Stimulated activated CD4-positive, alpha-beta T cell treated with anti-CD3 and anti-CD28 coated beads, Interleukin-15, amount 100 ng/mL, for 1 hour (primary cell): ENCODE measurements at places on chromosomes 7 and 10.
A peak's percentile ranks its signal among the peaks of the same experiment; 100 is the strongest.

- no peak for DNase-seq
Measured at GRCh38 chr7:91618776-91619765, 261.4 kb downstream of the MTERF1 start.

DNA sequence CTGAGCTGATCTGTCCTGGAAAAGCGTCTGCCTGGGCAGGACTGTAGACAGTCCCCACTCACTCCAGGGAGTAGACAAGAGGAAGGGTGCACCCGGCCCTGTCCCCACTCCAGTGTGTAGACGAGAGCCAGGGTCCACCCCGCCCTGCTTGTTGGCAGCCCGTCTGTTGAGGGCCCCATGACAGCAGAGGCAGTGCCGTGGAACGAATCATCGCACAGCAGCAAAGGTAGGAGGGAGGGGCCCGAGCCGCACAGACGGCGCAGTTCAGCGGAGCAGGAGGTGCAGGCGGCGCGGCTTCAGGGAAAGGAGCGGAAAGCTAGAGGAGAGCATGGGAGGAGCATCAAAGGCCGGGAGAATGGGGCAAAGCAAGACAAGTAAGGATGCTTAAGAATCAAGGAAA lies 93.0 kb downstream of the DYNC2I1 start:
- no peak for DNase-seq

- no peak for DNase-seq
Measured at GRCh38 chr10:118403967-118404366, 61.8 kb upstream of the FAM204A start.

DNA sequence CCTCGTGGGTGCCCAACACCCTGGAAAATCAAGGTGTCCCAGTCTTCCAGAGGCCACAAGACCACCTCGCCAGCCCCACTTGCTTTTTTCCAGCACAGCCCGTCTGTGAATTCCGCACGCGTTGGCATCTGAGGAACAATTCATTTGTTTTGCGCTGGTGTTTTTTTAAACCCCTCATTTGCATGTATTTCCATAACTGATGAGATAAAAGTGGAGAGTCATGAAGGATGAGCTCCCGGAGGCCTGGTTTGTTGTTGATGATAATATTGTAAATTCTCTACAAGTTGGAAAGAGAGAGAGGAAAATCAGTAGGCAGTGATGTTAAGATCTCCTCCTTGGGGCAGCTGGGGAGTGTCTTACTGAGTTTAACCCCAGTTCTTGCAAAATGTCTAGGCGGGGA lies 34.6 kb downstream of the SLC29A3 start:
- DNase-seq, result no peak

- no peak for DNase-seq
Measured at GRCh38 chr7:130966246-130967009, 232.4 kb upstream of the KLF14 start.

DNA sequence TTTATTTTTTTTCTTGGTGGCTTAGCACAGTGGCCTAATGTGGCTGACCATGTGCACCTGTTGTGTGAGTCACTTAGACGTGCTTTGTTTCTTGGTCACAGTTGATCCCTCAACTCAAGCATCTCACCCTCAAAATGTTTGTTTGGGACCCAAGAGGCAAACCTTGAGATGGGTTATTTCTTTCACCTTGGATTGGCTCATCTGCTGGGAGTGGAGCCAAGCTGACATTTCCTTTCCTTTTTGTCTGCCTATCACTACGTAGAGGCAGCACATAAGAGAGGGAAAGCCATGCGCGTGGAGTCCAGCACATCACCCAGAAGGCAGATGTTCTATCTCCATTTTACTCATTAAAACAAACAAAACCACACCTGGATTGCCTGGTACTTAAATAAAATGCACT lies 6.4 kb upstream of the PRKCQ start:
- DNase-seq, result no peak

DNA sequence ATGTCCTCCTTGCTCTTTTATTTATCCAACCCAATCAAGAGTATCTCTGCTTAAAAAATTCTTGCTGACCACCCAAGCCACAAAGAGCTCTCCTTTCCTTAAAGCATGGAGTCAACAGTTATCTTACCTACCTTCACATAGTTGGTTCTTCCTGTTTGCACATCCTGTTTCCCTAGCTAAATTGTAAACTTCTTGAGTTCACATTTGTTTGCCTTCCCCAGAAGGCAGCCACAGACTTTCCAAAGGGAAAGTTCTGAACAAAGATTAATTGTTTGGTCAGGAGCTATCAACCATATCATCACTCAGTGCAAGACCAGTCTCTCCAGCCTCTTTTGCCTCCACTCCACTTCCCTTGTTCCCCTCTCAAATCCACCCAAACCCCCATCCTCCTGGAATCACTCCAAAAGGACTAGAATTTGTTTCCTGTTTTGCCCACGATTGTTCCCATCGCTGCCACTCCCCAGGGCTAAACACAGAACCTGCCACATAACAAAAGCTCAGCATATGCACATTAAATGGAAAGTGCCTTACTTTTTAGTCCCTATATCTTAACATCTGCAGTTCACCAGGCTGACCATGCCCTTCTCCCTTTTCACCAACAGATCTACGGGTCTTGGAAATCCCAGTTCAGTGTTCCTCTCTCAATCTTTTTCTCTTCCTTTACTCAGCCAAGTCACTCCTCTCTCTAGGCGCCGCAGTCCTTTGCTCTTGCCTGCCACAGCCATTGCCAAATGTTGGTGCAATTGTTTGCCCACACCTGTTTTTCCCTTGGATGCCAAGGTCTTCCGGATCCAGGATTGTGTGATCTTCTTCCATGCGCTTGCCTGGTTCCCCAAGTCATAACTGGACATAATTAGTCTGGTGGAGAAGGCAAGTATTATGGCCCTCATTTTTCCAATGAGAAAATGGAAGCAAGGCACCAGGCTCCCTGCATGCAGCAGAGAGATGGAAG lies 265.5 kb downstream of the KCNMA1 start:
- DNase-seq, result no peak

DNA sequence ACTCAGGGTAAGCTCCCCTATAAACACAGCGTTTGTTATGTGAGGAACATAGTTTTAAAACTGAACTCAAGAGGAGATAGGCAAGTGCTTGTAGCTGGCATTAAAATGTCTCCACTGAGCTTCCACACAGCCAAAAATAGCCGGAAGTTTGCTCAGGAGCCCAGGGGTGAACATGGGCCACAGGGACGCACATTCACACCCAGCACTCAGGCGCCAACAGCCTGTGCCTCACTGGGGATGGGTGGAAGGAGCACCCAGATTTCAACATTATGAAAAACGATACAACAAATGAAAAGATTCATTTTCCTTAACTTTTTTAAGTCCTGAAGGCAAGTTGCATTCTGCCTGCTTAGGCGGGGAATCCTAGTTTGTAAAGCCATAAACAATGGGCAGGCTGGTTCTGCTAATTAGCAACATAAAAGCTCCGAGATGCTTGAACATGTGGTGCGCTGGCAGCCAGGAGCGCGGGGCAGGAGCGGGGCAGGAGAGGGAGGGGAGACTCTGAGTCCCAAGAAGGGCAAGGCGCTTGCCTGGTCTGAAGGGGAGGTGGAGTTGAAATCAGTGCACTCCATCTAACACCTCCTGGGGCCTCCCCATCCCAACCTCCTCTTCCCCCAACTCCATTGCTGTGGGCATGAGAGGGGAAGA lies 235.9 kb downstream of the COBL start:
- DNase-seq, result no peak

DNA sequence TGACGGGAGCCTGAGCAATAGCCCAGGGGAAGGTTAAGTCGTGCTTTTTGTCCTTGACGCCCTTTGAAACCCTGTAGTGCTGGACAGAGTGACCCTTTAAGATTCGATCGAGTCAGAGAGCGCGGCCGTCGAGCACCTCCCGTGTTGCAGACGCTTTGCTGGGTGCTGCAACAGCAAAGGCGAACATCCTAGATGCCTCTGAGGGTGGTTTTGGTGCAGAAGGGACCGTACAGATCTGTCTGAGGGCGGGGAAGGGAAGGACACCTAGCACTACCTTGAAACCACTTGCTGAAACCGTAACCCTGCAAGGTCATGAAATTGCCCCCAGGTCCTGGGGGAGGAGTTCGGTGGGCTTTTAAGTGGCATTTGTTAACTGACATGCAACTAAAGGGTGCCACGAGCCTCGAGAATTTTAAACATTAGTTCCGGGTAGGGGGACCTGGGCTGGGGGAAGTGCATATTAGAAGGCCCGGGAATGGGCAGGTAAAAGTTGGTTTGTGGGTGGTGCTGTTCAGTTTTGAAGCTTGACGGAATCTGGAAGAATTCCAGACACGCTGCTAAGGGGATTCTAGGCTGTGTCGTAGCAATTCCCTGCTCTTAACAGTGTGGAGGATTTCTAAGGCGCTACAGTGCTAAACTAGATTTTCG lies 786 bp downstream of the ATP5F1C start:
- no peak for DNase-seq

- no peak for DNase-seq
Measured at GRCh38 chr10:78194050-78194449, 160.4 kb downstream of the RPS24 start.

- DNase-seq, result no peak
Measured at GRCh38 chr7:52917982-52918578, 117.4 kb upstream of the POM121L12 start.

DNA sequence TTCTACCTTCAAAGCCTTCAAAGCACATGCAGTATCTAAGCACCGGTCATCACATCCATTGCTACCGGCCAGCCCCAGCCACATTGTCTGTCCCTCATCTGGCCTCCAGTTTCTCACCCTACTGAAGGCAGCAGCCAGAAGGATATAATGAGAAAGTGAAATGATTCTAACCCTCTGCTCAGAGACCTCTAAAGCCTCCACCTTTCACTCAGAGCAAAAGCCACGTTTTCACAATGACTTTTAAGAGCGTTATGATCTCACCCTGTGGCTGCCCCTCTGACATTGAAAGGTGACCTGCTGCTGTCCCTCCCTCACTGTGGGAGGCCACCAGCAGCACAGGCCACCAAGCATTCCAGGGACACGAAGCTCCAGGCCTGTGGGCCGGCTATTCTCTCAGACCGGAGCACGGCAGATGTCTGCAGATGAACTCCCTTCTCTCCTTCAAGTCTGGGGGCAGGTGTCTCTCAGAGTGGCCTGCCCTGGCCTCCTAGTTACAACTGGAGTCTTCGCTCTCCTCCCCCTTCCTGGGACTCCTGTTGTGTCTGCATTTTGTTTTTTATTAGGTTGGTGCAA lies 94.9 kb upstream of the EEPD1 start:
- DNase-seq, result no peak

- no peak for DNase-seq
Measured at GRCh38 chr10:94282369-94282768, 80.4 kb downstream of the NOC3L start.

GRCh38 chr7:157862731-157863130 lies 525.9 kb downstream of the DNAJB6 start:
- no peak for DNase-seq

DNA sequence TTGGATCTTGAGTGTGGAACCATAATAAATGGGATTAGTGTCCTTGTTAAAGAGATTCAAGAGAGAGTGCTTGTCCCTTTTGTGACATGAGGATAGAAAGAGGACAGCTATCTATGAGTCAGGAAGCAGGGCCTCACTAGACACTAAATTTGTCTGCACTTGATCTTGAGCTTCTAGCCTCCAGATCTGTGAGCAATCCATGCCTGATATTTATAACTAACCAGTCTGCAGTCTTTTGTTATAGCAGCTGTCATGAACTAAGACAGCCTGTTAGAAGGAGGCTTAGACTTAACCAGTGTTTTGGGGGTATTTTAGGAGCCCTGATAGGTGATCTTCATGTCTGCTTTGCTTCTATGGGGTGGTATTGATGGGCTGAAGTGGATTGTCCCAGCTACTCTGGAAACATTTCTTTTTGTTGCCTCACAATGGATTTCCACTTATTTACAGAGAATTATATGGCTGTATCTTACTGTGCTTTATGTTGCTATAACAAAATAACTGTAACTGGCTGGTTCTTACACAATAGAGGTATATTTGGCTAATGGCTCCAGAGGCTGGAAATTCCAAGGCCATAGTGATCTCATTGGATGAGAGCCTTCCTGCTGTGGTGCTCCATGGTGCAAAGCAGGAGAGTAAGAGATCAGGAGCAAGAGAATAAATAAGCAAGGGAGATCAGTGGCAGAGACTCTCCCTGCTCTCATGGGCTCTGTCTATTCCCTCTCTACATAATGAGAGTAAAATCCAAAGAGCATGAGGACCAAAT lies 23.4 kb upstream of the AKR1C3 start:
- DNase-seq, result no peak

DNA sequence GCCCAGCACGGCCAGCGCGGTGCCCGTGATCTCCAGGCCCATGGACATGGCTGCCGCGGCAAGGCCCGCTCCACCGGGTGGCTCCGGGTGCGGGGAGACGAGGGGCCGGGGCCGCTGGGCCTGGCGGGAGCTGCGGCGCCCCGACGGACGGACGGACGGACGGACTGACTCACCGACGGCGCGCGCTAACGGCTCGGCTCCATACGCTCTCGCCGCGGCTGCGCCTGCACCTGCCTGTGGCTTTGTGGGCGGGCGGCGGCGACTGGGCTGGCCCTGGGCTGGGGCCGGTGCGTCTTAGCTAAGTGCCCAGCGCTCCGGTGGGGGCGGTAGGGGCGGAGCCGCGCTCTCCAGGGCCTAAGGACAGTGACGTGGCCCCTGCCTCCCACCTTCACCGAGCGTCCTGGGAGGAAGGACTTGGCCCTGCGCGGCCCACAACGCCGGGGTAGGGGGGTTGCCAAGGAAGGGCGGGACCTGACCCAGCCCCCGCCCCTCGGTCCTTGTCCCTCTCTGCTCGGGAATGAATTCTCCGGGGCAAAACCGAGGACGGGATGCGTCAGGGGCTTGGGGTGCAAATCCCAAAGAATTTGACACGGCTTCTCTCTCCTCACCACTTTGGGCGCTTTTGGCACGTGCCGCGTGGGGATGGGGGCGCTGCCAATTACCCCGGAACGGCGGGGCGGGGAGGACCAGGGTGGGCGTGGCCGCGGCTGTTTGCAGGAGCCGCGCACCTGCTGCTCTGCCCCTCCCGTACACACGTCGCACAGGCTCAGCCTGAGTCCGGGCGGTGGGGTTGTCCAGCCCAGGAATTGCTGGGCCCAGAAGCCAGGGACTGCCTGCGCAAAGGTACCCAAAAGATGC lies at the start of gene CLDN3:
TSS of gene CLDN3 (minus strand) at position 269 of the 858 bp plus-strand sequence. CDS start at position 48, 221 bp downstream.
- peak; percentile 4 for DNase-seq

- DNase-seq, result no peak
Measured at GRCh38 chr7:27198138-27198841, 1.6 kb downstream of the HOXA13 start.

- DNase-seq, result no peak
Measured at GRCh38 chr10:5284311-5285057, 80.3 kb upstream of the UCN3 start.

DNA sequence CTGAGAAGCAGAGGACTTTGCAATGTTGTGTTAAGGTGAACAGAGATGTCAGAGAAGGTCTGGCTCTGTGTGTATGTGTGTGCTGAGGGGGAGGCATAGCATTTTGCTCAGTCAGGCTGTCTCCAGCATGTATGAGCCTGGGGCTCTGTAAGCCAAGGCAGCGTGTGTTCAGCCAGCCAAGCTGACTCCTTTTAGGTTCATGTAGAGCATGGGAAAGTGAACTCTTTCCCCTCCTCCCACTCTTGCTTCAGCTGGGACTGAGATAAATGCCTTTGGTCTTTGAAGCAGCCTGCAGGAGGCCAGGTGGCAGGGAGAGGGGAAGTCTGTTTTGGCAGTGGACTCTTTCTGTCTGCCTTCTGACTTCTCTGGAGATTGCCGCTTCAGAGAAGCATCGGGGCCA lies 3.8 kb downstream of the SFXN2 start:
- DNase-seq, result no peak
